ENCODE measurements at places on chromosomes 6 and 20. TPM values are rescaled to one million over a fixed set of nuclear protein-coding genes. Genes with fewer than 3 reads are reported as not detected.

GRCh38 chr20:21265261-21266190, 37.6 kb upstream of the XRN2 start:
- DNase-seq, result no peak
- H3K36me3 ChIP-seq, result no peaks in the 10 kb centered on the region
- H3K27ac ChIP-seq, result no peak overlapping the region

Gene MAFB
- total RNA-seq, result 111 TPM

DNA sequence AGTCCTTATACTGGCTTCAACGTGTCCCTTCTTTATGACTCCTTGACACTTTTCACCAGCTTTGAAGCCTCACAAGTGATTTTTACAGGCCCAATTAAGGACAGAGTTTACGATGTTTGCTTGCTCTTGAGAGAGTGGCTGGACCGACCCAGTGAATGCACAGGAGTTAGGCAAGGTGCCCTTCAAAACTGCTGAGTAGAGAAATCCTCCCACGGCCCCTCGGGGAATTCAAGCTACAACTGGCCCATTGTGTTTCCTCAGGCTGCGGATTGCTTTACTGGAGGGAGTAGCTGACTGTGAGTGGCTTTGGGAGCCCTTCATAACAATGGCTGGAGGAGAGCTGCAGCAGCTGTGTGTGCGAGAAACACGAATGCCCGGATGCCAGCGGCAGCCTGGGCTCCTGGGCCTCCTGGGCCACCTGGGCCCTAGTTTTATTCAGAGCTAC, 50.0 kb downstream of the SGK1 start:
- H3K27me3 ChIP-seq, result no peaks in the 10 kb centered on the region
- no peaks in the 10 kb centered on the region for H3K36me3 ChIP-seq
- H3K4me3 ChIP-seq, result no peak overlapping the region
- no peak for DNase-seq

- peaks cover 37% of the 10 kb centered on the region for H3K4me1 ChIP-seq
- DNase-seq, result no peak
- peaks cover 42% of the 10 kb centered on the region for H3K36me3 ChIP-seq
- no peaks in the 10 kb centered on the region for H3K27me3 ChIP-seq
Observed at GRCh38 chr6:43058531-43058930, 703 bp downstream of the MRPL2 start.

Gene KHDC1L
- not detected for total RNA-seq

DNA sequence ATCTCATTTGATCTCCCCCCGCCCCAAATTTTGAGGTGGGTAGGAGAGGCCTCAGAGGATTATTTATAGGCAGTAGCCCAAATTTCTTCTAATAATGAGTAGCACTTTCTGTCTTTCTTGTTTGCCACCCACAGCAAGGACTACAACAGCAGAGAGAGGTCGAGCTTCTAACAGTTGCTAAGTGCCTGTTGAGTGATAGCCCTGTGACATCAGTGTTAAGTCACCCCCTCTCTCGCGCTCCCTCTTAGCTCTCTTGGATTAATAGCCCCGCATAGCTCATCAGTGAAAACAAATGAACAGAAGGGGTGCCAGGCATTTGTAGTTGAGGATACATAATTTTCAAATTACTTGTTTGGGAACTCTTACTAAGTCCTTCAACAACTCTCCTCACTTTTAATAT, 3.5 kb downstream of the ANKRD60 start:
- H3K27me3 ChIP-seq, result peaks cover 28% of the 10 kb centered on the region
- H3K27ac ChIP-seq, result no peak overlapping the region
- no peaks in the 10 kb centered on the region for H3K36me3 ChIP-seq
- peaks cover 6% of the 10 kb centered on the region for H3K4me1 ChIP-seq

DNA sequence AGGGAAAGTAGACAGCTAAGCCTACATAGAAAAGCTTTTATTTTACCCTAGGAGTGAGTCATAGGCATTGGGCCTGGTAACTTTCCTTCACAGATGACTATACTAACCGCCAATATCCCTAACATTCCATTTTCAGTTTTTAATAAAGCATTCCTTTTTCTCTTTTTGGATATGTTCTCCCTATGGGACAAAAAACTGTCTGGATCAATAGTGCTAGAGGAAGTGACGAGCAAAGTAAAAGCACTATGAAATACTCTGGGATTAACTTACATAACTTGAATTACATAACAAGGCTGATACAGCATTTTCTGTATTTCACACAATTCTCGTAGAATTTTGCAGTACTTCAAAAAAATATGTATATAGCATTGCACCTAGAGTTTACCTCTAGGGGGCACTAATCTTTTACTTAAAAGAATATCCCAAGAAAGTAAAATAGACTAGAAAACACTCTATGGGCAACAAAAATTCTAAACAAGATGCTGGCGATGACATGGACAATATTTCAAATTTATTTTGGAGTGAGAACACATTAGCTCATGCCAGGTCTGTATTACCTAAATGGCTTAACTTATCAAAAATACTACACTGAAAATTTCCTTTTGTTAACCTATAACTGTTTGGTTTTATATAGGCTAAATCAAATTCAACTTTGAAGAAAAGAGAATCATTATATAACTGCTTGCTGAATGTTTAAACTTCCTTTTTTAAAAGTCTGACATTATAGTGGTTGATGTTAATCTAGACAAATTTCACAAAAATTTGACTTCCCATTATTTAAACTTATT, 66.3 kb upstream of the DST start:
- H3K27me3 ChIP-seq, result no peaks in the 10 kb centered on the region
- H3K36me3 ChIP-seq, result no peaks in the 10 kb centered on the region
- no peaks in the 10 kb centered on the region for H3K4me1 ChIP-seq

Gene KIF25
- total RNA-seq, result 1.2 TPM

Gene SPATS1
- not detected for total RNA-seq

Gene OTOR
- total RNA-seq, result not detected

- H3K27ac ChIP-seq, result no peak overlapping the region
- no peaks in the 10 kb centered on the region for H3K27me3 ChIP-seq
- DNase-seq, result no peak
- no peaks in the 10 kb centered on the region for H3K4me1 ChIP-seq
- H3K36me3 ChIP-seq, result no peaks in the 10 kb centered on the region
- no peak overlapping the region for H3K4me3 ChIP-seq
Observed at GRCh38 chr20:37876863-37877262, 26.1 kb upstream of the VSTM2L start.

Gene TMC2
- 0.24 TPM for total RNA-seq

Gene TFAP2B
- total RNA-seq, result 0.82 TPM

Gene HLA-DMB
- 59.0 TPM for total RNA-seq

GRCh38 chr6:30678964-30679726, 6.3 kb upstream of the DHX16 start:
- H3K36me3 ChIP-seq, result peaks cover 65% of the 10 kb centered on the region
- H3K27me3 ChIP-seq, result no peaks in the 10 kb centered on the region
- DNase-seq, result peak; percentile 65
- peak overlapping the region; percentile 91 for H3K4me3 ChIP-seq
- H3K27ac ChIP-seq, result no peak overlapping the region
- peaks cover 47% of the 10 kb centered on the region for H3K4me1 ChIP-seq

GRCh38 chr6:104601131-104601651, 258.5 kb downstream of the HACE1 start:
- peak; percentile 81 for DNase-seq
- H3K4me3 ChIP-seq, result no peak overlapping the region
- no peaks in the 10 kb centered on the region for H3K27me3 ChIP-seq
- H3K4me1 ChIP-seq, result no peaks in the 10 kb centered on the region
- no peaks in the 10 kb centered on the region for H3K36me3 ChIP-seq

Gene LRFN2
- total RNA-seq, result not detected

- no peaks in the 10 kb centered on the region for H3K27me3 ChIP-seq
- DNase-seq, result no peak
- H3K36me3 ChIP-seq, result no peaks in the 10 kb centered on the region
- no peaks in the 10 kb centered on the region for H3K4me1 ChIP-seq
Observed at GRCh38 chr20:60266177-60266823, 308.1 kb downstream of the CDH26 start.

Gene LY6G5C
- 5.9 TPM for total RNA-seq

- H3K27me3 ChIP-seq, result peaks cover 11% of the 10 kb centered on the region
- peak; percentile 40 for DNase-seq
- H3K27ac ChIP-seq, result no peak overlapping the region
Observed at GRCh38 chr6:40308533-40309306, 278.4 kb downstream of the LRFN2 start.

- H3K4me1 ChIP-seq, result peaks cover 9% of the 10 kb centered on the region
- no peaks in the 10 kb centered on the region for H3K36me3 ChIP-seq
- H3K27ac ChIP-seq, result no peak overlapping the region
- no peaks in the 10 kb centered on the region for H3K27me3 ChIP-seq
- H3K4me3 ChIP-seq, result no peak overlapping the region
Observed at GRCh38 chr6:2109796-2110195, 135.6 kb downstream of the GMDS start.

Gene CAP2
- 10.6 TPM for total RNA-seq

Gene CARMIL1
- total RNA-seq, result 16.4 TPM

Gene CUL9
- 37.3 TPM for total RNA-seq
